Right cardiac atrium (tissue), 5 donors: ENCODE measurements at places on chromosomes 5 and 9. TPM values are rescaled to one million over a fixed set of nuclear protein-coding genes. Genes with fewer than 3 reads are reported as not detected.

Gene SMU1
- total RNA-seq: 17.0 TPM

GRCh38 chr9:12920437-12920836, 145.6 kb downstream of the LURAP1L start:
- no peak for DNase-seq

GRCh38 chr5:96066386-96066719, 104.7 kb upstream of the ELL2 start:
- no peak for DNase-seq

GRCh38 chr9:34884747-34885189, 73.3 kb upstream of the PHF24 start:
- no peak for DNase-seq

DNA sequence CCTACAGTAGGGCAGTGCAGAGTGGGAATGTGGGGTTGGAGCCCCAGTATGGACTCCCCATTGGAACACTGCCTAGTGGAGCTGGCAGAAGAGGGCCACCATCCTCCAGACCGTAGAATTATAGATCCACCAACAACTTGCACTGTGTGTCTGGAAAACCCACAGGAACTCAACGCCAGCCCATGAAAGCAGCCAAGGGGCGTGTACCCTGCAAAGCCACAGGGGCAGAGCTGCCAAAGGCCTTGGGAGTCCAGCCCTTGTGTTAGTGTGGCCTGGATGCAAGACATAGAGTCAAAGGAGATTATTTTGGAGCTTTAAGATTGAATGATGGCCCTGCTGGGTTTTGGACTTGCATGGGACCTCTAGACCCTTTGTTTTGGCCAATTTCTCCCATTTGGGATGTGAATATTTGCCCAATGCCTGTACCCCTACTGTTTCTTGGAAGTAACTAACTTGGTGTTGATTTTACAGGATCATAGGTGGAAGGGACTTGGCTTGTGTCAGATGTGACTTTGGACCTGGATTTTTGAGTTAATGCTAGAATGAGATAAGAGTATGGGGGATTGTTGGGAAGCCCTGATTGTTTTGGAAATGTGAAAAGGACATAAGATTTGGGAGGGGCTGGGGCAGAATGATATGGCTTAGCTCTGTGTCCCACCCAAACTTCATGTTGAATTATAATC, 266.8 kb downstream of the SEMA5A start:
- no peak for DNase-seq
